ENCODE measurements at places on chromosomes 1 and 21.

DNA sequence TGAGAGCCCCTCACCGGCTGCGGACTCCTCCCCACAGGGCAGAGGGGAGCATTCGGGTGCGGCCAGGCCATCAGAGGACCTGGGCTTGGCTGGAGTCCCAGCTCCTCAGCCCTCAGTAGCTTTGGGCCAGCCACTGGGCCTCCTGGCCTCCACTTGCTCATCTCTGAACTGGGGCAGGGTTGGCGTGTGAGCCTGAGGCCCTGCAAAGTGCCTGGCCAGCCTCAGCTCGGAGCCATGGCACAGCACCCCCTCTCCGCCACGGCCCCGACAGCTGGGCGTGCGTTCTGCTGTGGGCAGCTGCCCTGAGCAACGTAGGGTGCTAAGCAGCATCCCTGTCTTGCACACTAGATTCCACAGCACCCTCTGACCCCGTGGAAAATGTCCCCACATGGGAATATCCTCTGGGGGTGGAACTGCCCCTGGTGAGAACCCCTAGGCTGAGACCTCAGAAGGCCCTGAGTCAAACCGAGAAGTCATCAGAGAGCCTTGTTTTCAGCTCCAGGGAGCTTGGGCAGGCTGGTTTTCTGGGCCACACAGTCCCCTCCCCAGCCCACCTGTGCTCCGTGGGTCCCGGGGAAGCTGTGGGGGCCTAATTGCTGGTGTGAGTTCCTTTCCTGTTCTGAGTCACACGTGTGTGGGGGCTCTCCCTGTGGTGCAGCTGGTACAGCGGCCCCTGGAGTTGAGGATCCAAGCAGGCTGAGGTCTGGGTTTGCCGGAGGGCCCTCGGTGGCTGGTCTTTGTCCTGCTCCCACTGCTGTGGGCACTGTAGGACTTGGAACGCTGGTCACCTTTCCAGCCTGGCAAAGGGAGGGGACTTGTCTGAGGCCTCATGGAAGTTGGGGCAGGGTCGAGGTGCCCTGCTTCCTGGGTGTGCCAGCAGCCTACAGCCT, 24.5 kb downstream of the TP73 start:
- DNase-seq, result no peak

GRCh38 chr1:234871039-234871709, 257.5 kb downstream of the TOMM20 start:
- no peak for DNase-seq

- no peak for DNase-seq
These were observed 26.4 kb downstream of the USP48 start for GRCh38 chr1:21756393-21757089.

DNA sequence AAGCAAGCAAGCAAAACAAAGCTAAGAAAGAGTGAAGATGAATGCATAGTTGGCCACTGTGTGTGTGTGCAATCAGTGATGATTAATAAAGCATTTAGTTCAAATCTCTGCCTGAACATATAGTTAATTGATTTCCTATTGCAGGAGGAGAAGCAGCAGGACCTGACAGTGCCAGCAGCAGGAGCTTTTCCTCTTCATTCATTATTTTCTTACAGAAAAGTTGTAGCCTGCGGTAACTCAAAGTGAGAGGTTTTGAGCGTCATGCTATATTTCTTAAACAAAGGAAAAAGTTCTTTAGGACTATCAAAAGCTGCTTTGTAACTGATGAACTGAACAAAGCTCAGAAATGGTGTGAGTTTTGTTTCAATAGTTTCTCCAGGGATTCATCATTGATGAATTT, 379.9 kb downstream of the PTBP2 start:
- no peak for DNase-seq

GRCh38 chr1:173330149-173330951, 123.2 kb upstream of the TNFSF4 start:
- no peak for DNase-seq

- no peak for DNase-seq
These were observed 61.9 kb upstream of the RGS1 start for GRCh38 chr1:192513697-192514096.

DNA sequence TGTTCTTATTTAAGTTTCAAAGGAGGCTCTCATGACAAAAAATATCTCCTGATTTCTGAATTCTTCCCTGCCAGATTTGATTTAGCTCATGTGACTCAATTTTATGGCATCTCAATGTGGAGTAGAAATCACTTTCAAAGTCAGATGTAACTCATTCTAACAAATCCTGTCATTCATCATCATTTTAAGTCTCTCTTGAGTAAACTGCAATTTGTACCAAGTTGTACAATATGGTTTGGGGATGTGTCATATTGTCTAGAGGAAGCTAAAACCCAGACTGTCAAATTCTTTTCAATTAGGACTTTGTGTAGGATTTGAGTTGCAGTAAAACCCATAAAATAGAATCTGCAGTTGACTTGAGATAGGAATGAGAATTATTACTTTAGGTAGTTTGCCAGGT, 2101.0 kb downstream of the NCAM2 start:
- DNase-seq, result no peak

GRCh38 chr1:53896635-53897229, 2.7 kb downstream of the DIO1 start:
- DNase-seq, result no peak

DNA sequence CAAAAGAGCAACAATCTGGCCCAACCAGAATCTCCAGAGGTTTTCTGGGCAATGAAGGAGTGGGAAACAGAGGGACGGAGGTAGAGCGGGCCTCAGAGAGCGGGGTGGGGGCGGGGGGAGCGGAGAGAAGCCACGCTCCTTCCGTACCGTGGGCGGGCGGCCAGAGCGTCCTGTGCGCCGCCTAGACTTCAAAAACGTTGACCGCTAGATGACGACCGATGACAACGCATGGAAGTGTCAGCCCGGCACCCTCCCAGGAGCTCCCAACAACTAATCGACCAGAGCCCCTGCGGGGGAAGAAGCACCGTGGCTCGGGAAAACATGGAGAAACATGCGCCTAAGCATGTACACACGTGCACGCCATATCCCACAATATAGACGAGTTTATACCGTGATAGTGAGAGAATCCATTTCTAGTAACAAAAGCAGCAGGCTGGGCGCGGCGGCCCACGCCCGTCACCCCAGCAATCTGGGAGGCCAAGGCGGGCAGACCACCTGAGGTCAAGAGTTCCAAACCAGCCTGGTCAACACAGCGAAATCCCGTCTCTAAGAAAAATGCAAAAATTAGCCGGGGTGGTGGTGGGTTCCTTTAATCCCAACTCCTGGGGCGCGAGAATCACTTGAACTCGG, 131.9 kb downstream of the LIPI start:
- no peak for DNase-seq

DNA sequence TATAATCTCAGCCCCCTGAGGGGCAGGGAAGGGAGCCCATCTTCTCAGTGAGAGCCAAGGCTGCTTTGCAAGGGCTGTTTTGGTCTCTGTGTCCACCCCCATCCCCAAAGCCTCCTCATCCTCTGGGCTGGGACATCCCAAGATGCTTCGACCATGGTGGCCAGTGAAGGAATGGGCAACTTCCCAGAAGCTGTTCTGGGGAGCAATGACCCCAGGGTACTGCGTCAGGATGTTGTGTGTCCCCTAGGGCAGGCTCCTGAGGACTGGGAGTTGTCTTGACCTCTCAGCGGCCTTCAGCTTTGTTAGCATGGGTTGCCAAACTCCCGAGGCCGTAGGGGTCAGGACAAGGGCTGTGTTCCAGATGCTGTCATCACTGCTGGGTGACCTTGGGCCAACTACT, 238.4 kb upstream of the POU3F1 start:
- no peak for DNase-seq

DNA sequence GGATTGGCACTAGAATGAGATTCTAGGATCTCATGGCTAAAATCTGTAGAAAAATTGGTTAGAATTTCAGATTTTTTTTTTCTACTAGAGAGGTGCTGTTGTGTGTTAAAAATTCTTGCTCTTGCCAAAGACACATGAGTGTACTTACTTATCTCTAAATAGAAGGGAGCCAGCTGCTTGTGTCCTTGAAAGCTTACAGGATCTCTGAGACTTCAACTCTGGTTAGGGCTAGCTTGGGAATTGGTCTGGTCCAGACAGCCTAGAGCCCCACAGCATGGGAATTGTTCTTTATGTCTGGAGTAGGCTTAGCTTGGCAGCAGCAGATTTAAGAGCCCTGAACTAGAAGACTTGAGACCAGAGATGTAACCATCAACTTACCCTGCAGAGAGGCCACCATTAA, 37.3 kb downstream of the MACO1 start:
- DNase-seq, result no peak

DNA sequence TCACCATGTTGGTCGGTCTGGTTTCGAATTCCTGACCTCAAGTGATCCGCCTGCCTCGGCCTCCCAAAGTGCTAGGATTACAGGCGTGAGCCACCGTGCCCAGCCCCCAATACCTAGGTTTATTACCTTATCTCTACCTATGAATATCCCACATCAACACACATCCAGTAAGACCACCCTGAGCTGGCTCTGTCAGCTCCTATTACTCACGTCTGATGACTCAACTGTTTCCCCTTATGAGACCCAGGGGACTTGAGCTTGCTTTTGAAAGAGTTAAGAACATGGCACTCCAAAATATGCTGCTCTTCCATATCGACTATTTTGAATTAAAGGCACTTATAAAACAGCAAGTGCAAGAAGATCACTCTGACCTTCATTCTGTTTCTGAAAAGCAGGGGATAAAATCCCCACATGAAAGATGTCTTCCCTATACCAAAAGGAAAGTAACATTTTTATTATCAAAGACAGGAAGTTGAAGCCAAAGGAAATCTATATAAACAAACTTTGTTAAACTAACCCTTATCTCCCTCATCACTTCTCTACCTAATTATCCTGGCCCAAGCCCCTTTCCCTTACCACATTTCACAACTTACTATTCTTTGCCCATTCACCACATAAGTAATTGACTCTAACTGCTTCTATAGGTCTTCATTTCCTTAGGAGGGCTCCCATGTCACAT, 41.3 kb upstream of the OSBPL9 start:
- no peak for DNase-seq

Data from stimulated activated CD4-positive, alpha-beta T cell treated with anti-CD3 and anti-CD28 coated beads, Interleukin-1b, Interleukin-23, amount 100 ng/mL, for 48 hours (primary cell).